Cardiac muscle cell (in vitro differentiated cells and primary cell): ENCODE measurements at places on chromosomes 13 and 19. TPM values are rescaled to one million over a fixed set of nuclear protein-coding genes. Genes with fewer than 3 reads are reported as not detected.

ADAMTS10 gene
- 49.3 and 93.9 TPM in 2 replicates for total RNA-seq

SELENOV gene
- total RNA-seq = 2.0 and 4.3 TPM in 2 replicates

LILRB4 gene
- total RNA-seq = not detected in 2 replicates

APOE gene
- total RNA-seq = 908 and 1,026 TPM in 2 replicates

GADD45B gene
- 44.8 and 75.2 TPM in 2 replicates for total RNA-seq

ACP7 gene
- total RNA-seq = not detected in 2 replicates

MOB3A gene
- total RNA-seq = 15.1 and 17.4 TPM in 2 replicates

C19orf85 gene
- total RNA-seq = not detected in 2 replicates

TTYH1 gene
- total RNA-seq = 2.6 TPM in 1 of 2 replicates, not detected in the other

- DNase-seq = no peak
These were observed 35.2 kb downstream of the C13orf46 start for GRCh38 chr13:113938716-113939115.

DNA sequence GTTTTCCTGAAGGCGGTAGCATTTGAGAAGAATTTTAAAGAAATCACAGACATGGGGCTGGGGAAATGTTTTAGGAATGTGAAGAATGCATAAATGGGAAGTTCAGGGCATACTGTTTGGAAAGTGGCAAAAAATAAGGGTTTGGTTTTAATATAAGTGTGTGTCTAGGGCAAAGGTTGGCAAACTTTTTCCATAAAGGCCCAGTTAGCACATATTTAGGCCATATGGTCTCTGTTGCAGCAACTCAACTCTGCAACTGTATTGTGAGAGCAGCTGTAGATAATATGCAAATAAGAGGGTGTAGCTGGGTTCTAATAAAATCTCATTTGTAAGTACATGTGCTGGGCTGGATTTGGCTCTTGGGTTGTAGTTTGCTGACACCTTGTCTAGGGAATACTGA is 521.9 kb downstream of the DIAPH3 start:
- no peak for DNase-seq

DNA sequence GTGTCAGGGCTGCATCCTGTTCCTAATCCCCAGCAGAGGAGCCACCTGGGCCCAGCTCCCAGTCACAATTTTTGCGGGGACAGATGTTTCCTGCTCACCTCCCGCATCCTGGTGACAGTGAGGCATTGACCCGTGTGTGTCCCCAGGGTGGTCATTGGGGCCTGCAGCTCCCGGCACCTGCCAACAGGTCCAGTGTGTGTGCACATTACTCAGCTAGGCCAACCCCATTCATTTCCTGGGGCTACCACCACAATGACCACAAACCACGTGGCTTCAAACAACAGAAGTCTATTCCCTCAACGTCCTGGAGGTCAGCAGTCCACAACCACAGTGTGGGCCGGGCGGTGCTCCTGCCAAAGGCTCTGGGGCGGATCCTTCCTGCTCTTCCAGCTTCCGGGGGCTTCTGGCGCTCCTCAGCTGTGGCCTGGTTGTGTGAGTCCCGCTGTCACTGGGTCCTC is 11.9 kb upstream of the F2RL3 start:
- peak; percentile 52 for DNase-seq

- peak; percentile 38 for DNase-seq
These were observed 15.8 kb upstream of the GARIN5A start for GRCh38 chr19:50492303-50493052.

GRCh38 chr13:31733647-31734046 is 5.7 kb upstream of the RXFP2 start:
- DNase-seq = no peak

DNA sequence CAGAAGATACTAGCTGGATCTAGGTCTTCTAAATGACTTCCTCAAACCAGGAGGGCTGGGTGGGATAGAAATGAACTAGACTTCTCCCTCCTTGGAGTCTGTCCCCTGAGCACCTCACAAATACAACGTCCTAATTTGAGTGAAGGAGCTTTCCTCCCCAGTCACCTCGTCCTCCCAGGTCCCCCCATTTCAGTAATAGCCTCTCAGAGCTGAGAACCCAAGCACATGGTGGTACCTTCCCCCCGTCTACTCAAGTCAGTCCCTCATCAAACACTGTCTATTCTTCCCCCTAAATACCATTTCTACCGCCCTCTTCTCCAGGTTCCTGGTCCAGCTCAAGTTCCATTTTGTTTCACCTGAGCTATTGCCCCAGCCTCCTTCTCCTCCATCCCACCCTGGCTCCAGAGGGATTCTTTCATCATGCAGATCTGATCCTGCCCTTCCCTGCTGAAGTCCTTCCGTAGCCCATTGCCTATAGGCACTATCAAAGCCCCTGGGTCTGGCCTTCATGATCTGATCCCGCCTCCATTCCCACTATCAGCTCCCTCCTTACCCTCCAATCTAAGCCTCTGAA is 5.3 kb upstream of the PRKCG start:
- DNase-seq = no peak

DNA sequence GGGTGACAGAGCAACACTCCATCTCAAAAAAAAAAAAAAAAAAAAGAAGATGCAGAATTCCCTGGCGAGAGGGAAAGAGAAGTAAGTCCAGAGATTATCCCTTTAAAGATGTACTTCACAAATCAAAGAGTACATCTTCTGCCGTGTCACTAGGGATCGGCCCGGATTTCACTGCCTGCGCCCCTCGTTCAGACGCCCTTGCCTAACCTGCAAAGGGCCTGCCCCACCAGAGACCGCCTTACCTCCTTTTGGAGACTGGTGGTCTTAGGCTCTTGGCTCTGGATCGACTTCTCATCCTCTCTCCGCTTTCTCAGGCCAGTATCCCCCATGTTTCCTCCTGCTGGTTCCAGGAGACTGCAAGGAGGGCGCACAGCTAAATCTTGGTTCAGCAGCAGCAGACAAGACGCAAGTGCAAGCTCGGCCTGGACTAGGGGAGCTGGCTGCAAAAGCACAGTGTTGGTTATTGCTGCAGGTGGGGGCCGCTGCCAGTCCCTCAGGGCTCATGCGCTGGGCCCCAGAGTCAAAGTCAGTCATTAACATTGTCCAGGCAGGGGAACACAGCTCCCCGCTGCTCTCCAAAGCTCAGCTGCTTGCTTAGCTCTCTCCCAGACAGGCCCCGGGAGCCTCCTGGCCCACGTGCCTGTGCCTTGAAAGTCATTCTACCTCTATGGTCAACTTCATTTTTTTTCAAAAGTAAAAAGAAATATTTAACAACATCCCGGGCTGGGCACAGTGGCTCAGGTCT is 1.2 kb downstream of the SLC7A9 start:
- no peak for DNase-seq

DNA sequence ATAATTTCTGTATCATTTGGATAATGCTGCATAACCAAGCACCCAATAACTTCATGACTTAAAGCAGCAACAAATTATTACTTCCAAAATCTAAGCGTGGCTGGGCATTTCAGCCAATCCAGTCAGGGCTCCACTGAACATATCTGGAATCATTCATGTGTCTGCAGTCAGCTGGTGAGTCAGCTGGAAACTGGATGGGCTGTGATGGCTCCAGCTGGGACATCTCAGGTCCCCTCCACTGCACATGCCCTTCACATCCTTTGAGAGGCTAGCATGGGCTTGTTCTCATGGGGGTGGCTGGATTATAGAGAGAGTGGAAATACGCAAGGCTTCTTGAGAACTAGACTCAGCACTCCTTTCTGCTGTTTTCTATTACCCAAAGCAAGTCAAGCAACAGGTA is 961.9 kb downstream of the DIAPH3 start:
- peak; percentile 45 for DNase-seq

- DNase-seq = no peak
These were observed 446.2 kb downstream of the ITGBL1 start for GRCh38 chr13:101898676-101899075.

DNA sequence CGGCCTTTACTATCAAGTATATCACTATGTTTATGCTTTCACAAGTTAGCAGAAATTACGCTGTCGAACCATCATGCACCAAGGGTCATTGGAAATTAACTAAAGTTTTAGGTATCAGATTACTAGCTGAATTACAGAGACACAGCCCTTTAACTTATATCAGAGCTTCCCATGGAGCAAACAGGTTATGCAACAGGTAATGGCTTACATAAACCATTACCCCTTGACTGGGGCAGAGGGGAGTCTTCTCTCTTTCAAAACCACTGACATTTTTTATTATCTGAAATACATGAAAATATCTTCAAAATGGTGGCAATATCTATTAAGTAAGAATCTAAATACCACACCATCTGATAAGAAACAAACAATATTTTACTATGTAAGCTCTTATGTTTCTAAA is 1692.9 kb upstream of the SLC10A2 start:
- DNase-seq = no peak

DNA sequence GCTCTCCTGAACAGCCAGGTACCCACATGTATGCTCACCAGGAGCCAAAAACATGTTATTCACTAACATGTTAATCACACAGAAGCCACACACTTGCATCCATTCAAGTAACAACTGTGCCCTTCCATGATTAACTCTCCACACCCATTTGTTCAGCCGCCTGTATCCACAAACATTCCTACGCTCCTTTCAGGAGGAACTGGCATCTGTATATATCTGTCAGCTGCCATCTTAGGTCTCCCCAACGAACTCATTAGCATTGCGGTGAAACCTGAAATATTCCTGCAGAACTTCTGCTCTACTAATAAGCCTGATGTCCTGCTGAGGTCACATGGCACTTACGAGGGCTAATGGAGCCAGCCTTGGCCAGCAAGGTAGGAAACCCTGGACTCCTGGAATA is 33.0 kb downstream of the OLFM2 start:
- no peak for DNase-seq

DNA sequence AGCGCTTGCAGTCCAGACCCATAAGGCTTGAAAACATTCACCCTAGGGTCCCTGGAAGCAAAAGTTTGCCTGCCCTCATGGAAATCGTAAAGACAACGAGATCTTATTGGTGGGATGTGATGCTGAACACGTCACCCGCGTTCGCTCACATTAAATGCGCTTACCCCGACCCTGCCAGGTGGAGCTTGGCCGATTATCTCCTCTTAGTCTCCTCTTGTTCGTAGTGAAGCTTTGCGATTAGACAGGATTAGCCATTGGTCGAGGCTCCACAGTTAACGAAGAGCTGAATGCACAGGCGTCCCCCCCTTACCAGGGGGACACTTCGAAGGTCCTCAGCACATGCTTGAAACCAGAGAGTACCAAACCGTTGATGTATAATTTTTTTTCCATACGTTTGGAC is 16.0 kb upstream of the KDM4B start:
- DNase-seq = no peak

DNA sequence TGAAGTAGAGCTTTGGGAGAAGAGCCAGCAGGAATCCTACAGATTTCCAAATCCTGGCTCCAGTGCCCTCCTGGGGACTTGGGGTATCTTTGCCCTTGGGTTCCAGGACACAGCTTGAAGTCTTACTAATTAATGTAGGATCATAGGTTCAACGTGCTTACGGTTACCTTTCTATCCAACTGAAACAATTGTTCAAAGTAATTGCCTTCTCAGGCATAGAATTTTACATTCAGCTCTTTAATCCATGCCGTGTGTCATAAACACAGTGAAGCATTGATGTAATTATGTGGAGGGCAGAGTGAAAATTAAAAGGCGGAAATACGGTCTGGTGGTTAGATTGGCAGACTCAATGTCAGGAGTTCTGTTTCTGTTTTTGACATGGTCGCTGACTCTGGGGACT is 170.4 kb downstream of the COG6 start:
- DNase-seq = no peak

GRCh38 chr13:83722443-83722842 is 159.8 kb downstream of the SLITRK1 start:
- DNase-seq = no peak

DNA sequence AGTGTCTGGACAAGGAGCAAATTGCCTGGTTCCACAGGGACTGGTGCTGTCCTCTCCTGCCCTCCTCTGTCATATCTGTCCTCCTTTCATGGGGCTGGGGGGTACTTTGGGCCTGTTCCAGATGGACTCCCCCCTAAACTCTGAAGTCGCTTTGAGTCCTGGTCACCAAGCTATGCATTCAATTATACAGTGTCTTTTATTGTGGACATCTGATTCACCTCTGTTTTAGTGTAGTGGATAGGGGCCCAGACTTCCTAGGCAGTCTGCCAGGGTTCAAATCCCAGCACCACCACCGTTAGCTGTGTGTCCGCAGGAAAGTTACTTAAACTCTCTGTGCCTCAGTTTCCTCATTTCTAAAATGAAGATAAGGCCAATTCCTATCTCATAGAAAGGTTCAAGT is 21.0 kb upstream of the IRS2 start:
- no peak for DNase-seq

GRCh38 chr13:68644611-68645010 is 1414.5 kb upstream of the PCDH9 start:
- no peak for DNase-seq

DNA sequence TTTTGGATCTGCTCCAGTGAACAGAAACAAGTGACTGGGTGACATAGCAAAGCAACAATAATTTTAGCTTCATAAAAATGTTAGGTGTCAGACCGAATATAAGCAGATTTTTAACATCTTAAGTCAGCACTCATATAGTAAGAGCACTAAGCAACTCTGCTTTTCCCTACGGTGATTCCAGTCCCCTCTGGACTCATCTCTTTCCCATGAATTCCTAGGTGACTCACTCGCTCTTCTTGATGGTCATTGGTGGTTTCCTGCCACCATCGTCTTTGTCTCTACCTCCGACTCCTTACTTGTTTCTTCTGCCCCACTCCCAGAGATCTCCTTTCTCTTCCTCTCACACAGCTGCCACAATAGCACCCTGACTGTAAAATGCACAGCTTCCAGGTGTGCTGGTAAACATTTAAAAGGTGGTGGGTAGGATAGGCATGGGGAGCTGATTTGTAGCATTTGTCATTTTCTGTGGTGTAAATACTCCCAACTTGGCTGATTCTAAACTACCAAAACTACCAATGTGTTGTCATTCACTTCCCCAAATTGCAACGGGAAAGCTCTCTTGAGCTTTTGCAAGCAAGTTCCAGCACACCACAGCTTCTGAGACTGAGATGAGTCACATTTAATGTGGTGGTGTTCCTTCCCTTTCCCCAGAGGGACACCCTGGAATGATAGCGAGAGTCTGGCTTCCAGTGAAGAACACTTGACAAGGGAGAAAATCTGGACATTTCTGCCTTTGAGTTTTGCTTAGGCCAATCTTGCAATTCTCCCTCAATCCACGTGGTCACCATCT is 42.8 kb upstream of the CLDN10 start:
- DNase-seq = no peak

DNA sequence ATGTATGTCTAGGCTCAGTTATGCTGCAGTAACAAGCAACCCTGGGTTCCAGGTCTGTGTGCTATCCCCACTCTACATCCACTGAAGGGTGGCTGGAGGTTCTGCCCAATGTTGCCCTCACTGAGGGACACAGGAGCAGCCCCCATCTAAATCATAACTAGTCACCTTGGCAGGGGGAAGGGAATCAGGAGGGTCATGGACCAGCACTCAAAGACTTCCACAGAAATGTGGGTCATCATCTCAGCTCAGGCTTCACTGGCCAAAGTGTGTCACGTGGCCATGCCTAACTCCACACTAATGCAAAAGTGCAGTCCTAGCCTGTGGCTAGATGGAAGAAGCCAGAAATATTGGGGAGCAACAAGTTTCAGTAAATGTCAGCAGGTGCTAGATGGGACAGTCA is 137.3 kb upstream of the ZNF507 start:
- no peak for DNase-seq

DNA sequence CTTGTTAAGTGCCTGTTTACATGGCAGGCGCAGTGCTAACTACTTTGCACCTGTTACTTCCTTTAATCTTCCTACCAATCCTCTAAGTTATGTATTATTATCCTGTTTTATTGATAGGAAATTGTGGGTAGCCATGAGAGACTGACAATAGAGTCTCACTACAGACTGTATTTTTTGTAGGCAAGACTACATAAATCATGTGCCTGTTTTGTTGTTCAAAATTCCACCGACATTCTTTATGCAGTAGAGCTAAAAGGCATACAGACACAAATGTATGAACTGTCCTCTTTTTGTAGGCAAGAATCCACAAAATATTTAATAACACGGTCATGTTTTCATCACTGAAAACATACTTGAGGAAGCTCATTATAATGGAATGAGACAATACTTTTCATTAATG is 205.5 kb downstream of the NALCN start:
- DNase-seq = no peak
